ENCODE measurements at places on chromosomes 12 and 14. TPM values are rescaled to one million over a fixed set of nuclear protein-coding genes. Genes with fewer than 3 reads are reported as not detected.

Gene ACRBP
- total RNA-seq = 0.15 TPM

Gene GDF3
- not detected for total RNA-seq

Gene ARG2
- total RNA-seq = 1.9 TPM

Gene CD4
- not detected for total RNA-seq

Gene SMOC1
- total RNA-seq = 17.4 TPM

Gene TAS2R42
- total RNA-seq = not detected

Gene TRHDE
- 0.02 TPM for total RNA-seq

Gene IGFBP6
- 157 TPM for total RNA-seq

Gene EFCAB11
- total RNA-seq = 14.1 TPM

Gene CLEC4D
- not detected for total RNA-seq

Gene UNC79
- 0.02 TPM for total RNA-seq

Gene CCDC77
- total RNA-seq = 10.3 TPM

Gene NT5DC3
- 18.2 TPM for total RNA-seq

Gene OTX2
- total RNA-seq = not detected

Gene KRT78
- total RNA-seq = not detected

Gene MRPL52
- 217 TPM for total RNA-seq

Gene FRS2
- 10.7 TPM for total RNA-seq

Gene CLECL1
- total RNA-seq = not detected

Gene MUCL1
- not detected for total RNA-seq

Gene CLBA1
- total RNA-seq = 16.4 TPM

Gene TRAF3
- 19.7 TPM for total RNA-seq

Gene LRP1-AS
- not detected for total RNA-seq

Gene ABCC9
- total RNA-seq = 0.08 TPM

Gene PMCH
- not detected for total RNA-seq

Gene RERG
- total RNA-seq = 0.30 TPM

Gene KRT79
- 0.08 TPM for total RNA-seq

Gene HOTAIR
- 0.25 TPM for total RNA-seq

Gene ASCL1
- not detected for total RNA-seq

Gene IFI27L2
- 60.8 TPM for total RNA-seq

Gene OR11H7
- not detected for total RNA-seq

Gene ACOT4
- total RNA-seq = 1.9 TPM

Gene NPAS3
- not detected for total RNA-seq

Measured in A549 treated with Mapracorat at 1 μM for 4 hours (cell line).